ENCODE measurements at places on chromosomes 3 and 15.

GRCh38 chr3:63876260-63876659 lies 12.6 kb downstream of the ATXN7 start:
- DNase-seq, result no peak

- no peak for DNase-seq
Observed at GRCh38 chr3:108171106-108171505, 51.1 kb downstream of the IFT57 start.

DNA sequence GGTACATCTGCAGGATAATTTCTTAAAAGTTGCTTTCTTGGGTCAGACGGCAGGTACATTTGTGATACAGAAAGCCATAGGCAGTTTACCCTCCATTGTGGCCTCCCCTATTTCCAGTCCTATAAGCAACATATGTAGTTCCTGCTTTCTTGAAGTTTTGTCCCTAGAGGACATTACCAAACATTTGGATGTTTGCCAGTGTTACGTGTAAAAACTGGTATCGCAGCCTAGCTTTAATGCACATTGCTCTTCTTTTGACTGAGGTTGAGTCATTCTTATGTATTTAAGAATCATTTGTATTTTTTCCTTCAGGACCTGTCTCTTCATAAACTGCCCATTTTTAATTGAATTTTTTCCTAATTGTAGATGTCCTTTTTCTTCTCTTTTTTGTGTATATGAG lies 114.3 kb downstream of the DIPK2A start:
- no peak for DNase-seq

GRCh38 chr3:186708983-186709679 lies 8.0 kb upstream of the KNG1 start:
- DNase-seq, result no peak

- DNase-seq, result no peak
Observed at GRCh38 chr15:80317389-80318182, 65.6 kb upstream of the CTXND1 start.

DNA sequence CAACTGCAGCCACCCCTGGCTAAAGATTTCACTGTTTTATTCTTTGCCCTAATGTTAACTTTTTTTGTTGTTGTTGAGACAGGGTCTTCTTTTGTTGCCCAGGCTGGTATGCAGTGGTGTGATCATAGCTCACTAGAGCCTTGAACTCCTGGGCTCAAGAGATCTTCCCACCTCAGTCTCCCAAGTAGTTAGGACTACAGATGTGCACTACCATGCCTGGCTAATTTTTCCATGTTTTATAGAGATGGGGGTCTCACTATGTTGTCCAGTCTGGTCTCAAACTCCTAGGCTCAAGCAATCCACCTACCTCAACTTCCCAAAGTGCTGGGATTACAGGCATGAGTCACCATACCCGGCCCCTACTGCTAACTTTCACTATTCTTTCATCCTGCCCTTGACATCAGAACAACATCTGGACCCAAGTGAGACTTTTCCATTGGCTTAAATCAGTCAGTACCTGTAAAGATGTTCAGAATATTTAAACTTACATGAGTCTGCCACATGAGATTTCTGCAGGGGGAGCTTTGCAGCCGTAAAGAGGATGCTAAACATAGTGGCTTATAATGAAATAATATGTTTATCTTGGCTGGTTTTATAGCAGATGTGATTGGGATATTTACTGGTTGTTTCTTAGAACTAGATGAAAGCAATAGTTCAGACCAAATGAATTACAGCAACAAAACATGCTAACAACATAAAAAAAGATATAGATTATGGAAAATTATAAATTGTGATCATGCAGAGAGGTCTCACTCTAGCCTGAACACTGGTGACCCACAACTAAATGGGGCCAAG lies 73.6 kb downstream of the HMG20A start:
- no peak for DNase-seq

- no peak for DNase-seq
Observed at GRCh38 chr3:160038862-160039562, 50.4 kb downstream of the IL12A start.

- DNase-seq, result no peak
Observed at GRCh38 chr3:164620423-164620822, 457.9 kb downstream of the SI start.

GRCh38 chr3:148464246-148464645 lies 233.5 kb upstream of the AGTR1 start:
- no peak for DNase-seq

DNA sequence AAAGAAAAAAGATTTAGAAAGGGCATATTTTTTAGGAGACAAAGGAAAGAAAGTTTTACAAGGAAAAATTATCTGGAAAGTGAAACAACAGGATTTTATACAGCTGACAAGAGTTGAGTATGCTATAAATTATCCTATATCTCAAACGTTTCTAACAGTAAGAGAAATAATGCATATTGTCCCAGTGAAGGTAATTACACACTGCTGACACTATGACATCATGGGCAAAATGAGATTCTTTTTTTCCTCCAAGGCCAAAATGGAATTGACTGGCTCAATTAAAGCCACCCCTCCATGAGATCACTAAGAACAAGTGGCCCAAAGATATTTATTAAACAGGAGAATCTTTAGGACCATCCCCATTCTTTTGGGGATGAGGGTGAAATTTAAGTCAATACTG lies 72.0 kb upstream of the CDIN1 start:
- DNase-seq, result no peak

DNA sequence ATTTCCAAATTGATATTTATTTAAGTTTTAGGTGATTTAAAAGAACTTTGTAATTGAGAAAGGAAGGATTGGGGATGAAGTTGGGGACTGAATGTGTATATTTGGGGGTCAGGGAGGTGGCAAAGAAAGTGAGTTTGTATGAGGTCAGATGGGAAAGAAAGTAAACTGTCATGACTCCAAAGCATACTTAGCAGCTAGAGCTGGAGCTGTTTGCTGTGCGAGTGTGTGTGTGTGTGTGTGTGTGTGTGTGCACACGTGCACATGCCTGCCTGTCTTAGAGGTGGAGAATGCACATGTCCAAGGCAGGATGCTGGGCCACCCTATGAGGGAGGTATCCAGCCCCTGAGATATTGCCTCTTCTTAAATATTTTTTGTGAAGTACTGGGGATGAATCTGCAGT lies 21.0 kb downstream of the BOC start:
- no peak for DNase-seq

GRCh38 chr3:52341123-52341522 lies 25.0 kb downstream of the DNAH1 start:
- no peak for DNase-seq

- DNase-seq, result no peak
Observed at GRCh38 chr3:43317461-43318316, 31.3 kb downstream of the SNRK start.

GRCh38 chr15:77874063-77874462 lies 203.4 kb downstream of the TBC1D2B start:
- DNase-seq, result no peak

DNA sequence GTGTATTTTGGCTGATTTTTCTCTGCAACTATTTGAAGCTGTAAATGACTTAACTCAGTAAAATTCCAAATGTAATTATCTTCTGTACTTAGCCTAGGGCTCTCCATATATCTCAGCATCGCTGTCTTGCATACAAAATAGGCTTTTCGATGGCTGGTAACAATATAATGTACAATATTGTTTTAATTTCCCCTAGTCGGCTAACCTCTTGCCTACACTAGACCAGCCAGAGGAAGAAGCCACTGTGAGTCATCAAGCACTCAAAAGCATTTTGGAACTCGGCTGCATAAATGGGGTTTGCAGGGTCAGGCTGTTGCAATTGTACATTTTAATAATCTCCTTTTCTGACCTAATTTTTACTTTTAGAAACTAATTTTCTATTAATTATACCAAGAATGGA lies 583.8 kb downstream of the FOXP1 start:
- DNase-seq, result no peak

DNA sequence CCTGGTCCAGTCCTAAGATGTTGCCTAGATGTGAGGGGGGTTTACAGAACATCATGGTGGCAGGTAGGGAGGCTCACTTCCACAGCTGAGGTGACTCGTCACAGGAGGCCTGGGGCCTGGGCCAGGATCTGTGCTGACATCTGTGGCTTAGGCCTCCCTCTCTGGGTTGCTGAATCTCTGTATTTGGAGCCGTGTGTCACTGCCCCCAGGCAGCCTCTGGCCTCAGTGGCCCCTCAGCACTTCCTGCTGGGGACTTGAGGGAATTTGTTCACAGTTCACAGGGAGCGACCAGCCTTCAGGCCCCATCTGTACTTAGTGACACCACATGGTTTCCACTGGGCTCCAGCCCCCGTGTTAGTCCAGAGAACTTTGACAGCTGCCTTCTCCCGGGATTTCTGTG lies 41.7 kb upstream of the ADAMTSL3 start:
- no peak for DNase-seq

GRCh38 chr3:119322021-119322834 lies 28.0 kb downstream of the ARHGAP31 start:
- DNase-seq, result no peak

- no peak for DNase-seq
Observed at GRCh38 chr3:126067959-126068358, 16.0 kb downstream of the SLC41A3 start.

DNA sequence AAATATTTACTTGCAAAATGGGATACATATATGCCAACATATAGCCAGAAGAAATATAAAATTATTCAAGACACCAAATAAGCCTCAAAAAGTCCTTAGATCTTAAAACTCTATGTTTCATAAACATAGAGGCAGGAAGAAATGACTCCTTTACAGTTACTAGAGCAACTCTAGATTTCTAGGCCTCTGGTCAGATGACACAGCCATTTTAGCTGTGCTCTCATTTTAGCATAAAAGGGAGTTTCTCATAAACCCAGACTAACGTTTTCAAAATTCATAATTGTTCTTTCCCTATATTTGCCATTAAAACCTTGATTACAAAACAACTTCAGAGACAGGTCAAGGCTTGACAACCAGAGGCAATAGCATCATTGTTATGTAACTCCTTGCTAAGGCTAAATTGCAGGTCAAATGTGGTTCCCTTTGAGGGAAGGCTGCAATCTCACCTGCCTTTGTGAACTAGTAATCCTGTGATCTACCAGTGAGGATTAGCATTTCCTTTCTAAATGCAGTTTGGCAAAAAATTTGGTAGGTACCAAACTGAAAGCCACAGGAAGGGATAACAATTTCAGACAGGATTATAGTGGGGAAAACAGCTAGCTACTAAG lies 8.2 kb downstream of the THOC7 start:
- DNase-seq, result no peak

DNA sequence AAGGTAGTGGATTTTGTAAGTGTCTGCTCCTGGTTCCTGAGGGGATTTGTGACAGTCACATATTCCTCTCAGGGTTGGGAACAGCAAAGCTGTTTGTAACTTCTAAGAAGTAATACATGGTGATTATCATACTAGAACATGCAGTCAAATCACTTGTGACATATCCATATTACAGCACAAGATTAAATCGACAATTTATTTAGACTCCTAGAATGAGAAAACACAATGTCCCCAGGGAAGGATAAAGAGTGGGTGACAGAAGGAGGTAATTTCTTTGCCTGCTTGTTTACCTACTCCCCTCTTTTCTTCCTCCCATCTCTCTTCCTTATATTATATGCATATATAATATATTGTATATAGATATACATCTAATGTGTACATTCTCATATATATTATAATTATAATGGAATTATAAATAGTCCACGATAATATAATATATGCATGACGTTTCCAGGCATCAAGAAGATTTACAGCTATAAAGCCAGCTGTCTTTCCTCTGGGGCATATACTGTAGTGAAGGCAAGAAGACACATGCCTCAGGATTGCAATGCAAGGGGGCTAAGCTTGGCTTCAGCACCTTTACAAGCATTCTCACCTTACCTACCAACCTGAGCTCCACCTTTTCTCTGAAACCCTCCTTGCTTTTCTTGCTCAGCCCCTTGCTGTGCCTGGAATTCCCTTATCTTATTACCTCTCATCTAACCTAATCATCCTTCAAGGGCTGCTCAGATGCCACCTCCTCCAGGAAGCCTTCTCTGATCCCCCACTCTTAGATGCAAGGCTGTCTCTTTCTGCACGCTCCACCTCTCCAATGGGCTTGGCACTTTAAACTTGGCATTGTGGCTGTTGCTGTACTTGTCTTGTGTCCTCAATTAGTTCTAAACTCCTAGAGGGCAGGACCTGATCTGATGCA lies 73.1 kb upstream of the PIAS1 start:
- no peak for DNase-seq

DNA sequence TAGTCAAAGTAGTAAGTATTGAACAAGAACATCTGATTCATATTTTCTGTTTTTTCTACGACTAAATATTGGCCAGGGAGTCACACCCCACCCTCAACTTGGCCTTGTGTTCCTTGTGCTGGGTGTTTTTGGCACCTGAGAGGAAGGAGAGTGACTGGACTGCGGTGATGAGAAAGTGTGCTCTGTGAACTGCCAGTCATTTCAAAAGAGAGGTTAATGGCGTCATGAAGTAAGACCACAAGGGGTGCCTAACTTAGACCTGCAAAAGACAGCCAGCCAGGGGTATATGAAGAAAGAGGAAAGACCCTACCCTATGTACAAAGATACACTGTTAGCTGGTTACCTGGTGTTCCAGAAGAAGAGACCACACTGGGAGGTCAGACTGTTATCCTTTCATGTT lies 58.4 kb upstream of the COL8A1 start:
- DNase-seq, result no peak

- no peak for DNase-seq
Observed at GRCh38 chr3:34008191-34008590, 209.8 kb downstream of the PDCD6IP start.

GRCh38 chr15:99054025-99054387 lies 46.4 kb upstream of the PGPEP1L start:
- no peak for DNase-seq

- no peak for DNase-seq
Observed at GRCh38 chr3:191959876-191960413, 499.0 kb downstream of the PYDC2 start.

DNA sequence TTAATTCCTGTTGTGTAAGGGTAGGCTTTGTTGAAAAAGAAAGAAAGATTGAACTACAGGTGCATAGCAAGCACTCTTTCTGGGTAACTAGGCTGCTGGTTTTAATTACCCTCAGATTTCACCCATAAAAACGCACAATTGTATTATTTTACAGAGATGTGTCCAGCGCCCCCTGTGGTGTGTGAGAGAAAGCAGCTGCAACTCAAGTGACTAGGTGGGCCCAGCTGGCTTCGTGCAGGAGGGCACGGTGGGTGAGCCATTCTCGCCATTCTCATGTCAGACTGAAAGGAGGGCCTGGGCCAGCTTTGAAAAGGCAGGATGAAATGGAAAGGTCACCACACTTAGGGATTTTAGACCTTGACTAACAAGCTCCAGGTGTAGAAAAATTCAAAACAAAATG lies 122.6 kb downstream of the LRIG1 start:
- DNase-seq, result peak; percentile 41

- DNase-seq, result no peak
Observed at GRCh38 chr3:183410759-183411158, 17.7 kb downstream of the MCF2L2 start.

- no peak for DNase-seq
Observed at GRCh38 chr3:116579840-116580239, 129.7 kb upstream of the TUSC7 start.

GRCh38 chr15:60627298-60627943 lies 148.5 kb upstream of the ICE2 start:
- no peak for DNase-seq

DNA sequence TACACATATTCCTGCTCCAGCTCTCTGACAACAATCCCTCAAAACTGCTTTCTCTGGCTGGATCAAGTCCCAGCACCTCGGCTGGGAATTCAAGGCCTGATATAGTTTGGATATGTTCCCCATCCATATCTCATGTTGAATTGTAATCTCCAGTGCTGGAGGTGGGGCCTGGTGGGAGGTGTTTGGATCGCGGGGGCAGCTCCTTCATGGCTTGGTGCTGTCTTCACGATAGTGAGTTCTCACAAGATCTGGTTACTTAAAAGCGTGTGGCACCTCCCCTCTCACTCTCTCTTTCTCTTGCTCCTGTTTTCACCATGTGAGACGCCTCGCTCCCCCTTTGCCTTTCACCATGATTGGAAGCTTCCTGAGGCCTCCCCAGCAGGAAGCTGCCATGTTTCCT lies 47.4 kb upstream of the SYN2 start:
- DNase-seq, result no peak
